ENCODE measurements at places on chromosomes 7 and 10.

GRCh38 chr7:152571068-152571467 is 104.9 kb downstream of the XRCC2 start:
- no peak for DNase-seq

GRCh38 chr10:116049158-116049973 is 223.6 kb downstream of the GFRA1 start:
- no peak for DNase-seq

- DNase-seq: no peak
Measured at GRCh38 chr7:14766747-14767146, 135.8 kb downstream of the DGKB start.

GRCh38 chr7:155339474-155339873 is 41.8 kb downstream of the INSIG1 start:
- no peak for DNase-seq

DNA sequence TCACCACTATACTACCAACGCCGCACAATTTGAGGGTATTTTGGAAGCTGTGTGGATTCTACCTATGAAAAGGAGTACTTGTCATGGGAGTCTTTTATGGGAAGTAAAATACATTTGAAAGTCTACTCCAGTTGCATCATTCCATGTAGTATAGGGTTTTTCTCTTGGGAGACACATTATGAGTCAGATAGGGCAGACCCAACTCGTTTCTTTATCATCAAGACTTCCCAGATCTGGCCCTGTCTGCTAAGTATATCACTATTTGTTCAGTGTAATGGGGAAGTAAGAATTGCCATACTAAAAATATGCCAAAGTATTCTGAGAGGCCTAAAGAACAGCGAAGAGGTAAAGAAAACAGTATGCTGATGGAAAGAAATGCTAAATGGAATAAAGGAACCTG is 144.2 kb downstream of the SPAG6 start:
- DNase-seq: no peak

- no peak for DNase-seq
Measured at GRCh38 chr7:80632139-80632538, 6.3 kb upstream of the CD36 start.

- no peak for DNase-seq
Measured at GRCh38 chr7:129835569-129835968, 117.2 kb downstream of the UBE2H start.

DNA sequence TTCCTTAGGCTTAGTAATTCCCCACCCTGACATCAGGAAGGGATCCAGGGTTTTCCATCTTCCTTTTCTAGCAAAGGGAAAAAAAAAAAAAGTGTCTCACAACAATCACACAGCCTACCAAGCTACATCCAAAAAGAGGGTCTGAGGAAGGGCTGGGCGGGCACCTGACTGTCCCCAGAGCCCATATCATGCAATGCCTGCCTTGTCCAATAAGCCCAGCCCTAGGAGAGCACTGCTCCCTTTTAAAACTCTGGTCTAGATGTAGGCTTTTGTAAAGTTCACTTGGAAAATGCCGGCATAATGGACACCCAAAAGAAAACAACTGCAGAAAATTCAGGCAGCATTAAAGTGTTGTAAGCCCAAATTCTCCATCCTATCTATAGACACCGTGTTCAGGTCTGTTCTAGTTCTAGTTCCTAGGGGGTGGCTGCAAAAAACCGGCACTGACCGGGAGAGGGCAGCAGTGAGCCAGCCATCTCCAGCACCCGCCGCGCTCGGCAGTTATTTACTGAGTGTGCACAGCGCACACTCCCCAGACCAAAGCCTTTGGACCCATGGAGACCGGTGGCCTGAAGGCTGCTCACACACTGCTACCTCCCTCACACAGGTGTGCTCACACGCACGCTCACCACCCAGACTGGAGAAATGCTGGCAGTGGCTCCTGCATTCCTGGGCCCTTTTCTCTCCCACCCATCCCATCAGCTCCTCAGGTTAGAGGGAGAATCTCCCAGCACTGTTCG is 48.7 kb downstream of the PODXL start:
- DNase-seq: peak; percentile 80

DNA sequence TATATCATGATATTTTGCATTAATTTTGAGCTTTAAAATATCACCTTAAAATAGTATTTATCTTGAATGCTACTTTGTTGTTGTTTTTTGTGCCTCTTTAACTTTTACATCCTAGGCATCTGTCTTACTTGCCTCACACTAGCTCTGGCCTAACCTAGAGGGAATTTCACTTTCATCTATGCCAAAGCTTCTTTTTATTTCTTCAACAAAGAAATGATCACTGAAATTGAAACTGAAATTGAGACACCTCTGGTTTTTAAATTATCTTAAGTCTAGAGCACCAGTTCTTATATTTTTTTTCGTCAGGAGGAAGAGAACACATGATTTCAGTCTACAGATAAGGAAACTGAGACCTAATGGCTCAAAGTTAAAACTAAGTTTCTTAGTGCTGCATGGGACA is 3.5 kb upstream of the SCIN start:
- DNase-seq: no peak

DNA sequence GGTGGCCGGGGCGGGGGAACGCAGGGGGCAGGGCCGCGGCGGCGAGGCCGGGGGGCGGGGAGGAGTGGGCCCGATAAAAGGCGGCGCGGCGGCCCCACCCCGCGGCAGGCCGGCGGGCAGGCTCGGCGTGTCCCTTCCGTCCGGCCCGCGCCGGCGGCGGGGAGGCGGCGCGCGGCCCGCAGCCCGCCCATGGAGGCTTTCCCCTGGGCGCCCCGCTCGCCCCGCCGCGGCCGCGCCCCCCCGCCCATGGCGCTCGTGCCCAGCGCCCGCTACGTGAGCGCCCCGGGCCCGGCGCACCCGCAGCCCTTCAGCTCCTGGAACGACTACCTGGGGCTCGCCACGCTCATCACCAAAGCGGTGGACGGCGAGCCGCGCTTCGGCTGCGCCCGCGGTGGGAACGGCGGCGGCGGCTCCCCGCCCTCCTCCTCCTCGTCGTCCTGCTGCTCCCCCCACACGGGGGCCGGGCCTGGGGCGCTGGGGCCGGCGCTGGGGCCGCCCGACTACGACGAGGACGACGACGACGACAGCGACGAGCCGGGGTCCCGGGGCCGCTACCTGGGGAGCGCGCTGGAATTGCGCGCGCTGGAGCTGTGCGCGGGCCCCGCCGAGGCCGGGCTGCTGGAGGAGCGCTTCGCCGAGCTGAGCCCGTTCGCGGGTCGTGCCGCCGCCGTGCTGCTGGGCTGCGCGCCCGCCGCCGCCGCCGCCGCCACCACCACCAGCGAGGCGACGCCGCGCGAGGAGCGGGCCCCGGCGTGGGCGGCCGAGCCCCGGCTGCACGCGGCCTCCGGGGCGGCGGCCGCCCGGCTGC is at the start of gene NANOS1:
TSS of gene NANOS1 (plus strand) at position 102 of the 808 bp plus-strand sequence. CDS start at position 190, 88 bp downstream.
- peak; percentile 41 for DNase-seq

GRCh38 chr7:128988372-128988771 is 50.6 kb downstream of the IRF5 start:
- no peak for DNase-seq

GRCh38 chr10:43304687-43305333 is 37.9 kb upstream of the RASGEF1A start:
- peak; percentile 27 for DNase-seq

GRCh38 chr10:31707093-31708039 is 221.3 kb downstream of the ARHGAP12 start:
- no peak for DNase-seq

DNA sequence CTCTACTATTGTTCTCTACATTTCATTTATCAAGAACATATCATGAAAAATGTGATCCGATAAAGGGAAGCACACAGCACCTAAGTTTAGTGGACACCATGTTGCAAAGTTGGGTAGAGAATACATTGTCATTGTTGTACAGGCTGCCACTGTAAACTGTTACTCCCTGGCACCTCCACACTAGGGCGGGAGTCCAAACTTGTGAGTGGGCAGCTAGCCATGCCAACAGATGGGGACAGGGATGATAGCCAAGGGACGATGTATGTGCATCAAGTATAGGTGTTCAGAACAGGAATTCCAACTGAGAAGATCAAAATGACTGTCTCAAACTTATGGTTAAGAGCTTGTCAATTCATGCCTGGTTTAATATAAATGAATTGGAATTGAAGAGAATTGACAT is 31.1 kb upstream of the COMMD3 start:
- no peak for DNase-seq
